ENCODE measurements at places on chromosomes 7 and 10.

DNA sequence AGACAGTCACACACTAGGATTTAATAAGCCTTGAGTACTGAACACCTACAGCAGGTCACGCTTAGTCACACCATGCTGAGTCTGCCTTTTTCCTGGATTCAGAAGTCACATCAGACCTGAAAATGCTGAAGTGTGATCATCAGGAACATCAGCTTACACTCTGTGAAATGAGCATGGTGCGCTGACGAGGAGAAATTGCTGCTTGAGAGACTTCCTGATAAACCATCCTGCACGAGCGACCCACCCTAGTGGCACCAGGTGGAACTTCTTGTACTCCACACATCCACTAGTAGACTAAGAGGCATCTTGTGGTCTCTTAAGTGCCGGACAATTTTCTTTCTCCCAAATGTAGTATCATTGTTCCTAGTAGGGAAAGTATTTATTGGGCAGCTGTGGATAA lies 51.8 kb upstream of the MRLN start:
- no peak for DNase-seq

DNA sequence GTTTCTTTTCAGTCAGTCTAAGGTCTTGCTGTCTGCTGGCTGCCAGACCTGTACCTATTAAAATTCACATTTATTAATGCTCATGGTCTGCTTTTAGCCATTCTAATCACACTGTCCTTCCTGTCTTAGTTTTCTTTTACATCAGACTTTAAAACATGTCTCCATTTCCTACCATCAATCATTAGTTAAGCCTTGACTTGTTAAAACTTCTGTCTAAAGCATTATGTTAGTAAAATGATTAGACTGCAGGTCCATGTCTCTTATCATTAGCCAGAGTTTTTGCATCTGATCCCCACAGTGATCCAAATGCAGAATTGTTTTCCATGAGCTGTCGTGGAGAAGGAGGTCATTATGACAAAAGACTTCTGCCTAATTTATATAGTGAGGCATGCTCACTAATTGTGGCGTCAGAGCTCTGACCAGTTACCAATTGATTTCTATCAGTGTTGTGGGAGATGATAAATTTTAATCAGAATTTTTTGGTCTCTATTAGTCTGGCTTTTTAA lies 226.5 kb downstream of the DKK1 start:
- no peak for DNase-seq

DNA sequence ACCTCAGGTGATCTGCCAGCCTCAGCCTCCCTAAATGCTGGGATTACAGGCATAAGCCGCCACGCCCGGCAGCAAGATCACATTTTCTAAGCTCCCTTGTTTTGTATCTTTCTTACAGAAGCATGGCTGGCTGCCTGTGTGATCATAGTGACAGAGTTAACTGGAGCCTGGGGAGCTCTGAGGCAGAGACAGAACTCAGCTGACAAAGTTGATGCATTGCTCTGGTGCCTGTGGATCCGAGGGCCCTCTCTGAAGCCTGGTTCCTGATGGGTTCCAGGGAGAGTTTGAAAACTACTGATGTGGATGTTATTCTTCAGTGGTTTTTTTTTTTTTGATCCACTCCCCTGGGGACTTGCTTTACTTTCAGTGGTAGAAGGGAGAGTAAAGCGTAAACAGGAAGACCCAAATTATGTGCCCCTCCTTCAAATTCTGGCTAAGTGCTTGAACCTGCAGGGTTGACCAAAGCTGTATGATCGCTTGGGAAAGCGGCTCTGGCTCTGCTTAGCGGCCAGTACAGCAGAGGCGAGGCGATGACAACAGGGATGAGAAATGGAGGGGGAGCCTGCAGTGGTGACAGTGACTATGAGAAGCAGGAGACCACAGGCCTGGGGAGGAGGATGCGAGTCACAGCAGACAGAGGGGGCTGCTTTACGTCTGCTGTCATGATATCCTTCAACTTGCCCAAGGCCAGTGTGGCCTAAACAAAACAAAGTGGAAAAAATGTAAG lies 6.8 kb upstream of the EFCAB10 start:
- DNase-seq = no peak

DNA sequence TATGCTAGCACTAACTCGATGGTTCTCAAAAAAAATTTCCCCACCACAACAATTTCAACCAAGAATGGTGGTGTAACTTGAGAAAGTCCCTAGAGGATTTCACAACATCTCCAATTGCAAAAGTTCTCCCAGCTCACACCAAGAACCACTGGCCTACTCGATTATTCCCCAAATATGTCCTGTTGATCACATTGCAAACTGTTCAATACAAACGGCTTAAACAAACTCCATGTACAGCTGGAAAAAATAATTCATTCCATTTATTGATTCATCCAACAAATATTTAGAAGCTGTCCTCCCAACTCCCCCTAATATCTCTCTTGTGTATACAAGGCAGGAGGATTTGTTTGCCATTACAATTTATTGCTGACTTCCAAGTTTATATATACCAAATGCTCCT lies 19.1 kb downstream of the TMEM176B start:
- no peak for DNase-seq

GRCh38 chr7:44279731-44280505 lies 45.5 kb downstream of the CAMK2B start:
- DNase-seq = no peak

DNA sequence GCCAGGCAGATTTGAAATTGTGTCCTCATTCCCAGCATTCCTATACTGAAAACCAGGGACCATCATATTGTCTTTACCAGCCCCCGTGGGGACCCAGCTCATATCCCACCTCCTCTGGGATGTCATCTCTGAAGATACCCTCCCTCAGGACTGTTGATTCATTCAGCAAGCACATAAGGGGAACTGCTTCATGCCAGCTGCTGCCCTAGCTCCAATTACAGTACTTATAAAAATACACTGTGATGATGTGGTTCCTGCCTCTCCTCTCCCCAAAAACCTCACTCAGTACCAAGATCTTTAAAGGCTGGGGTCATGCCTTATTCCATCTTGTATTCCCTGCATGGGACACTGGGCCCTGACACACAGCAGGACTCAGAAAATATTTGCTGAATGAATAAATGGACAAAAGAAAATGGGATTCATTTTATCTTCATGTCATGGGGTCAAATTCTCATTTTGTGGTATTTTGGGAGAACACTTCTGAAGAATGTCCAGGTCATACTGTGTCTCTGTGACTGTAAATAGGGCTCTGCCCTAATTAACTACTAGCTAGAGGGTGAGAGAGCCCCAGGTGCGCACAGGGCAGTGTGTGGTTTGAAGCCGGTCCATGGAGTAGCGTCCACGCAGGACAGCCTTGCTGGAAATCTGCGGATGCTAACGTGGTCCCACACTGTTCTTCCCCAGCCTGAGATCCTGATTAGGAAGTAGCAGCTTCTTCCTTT lies 29.0 kb upstream of the DAGLB start:
- no peak for DNase-seq

DNA sequence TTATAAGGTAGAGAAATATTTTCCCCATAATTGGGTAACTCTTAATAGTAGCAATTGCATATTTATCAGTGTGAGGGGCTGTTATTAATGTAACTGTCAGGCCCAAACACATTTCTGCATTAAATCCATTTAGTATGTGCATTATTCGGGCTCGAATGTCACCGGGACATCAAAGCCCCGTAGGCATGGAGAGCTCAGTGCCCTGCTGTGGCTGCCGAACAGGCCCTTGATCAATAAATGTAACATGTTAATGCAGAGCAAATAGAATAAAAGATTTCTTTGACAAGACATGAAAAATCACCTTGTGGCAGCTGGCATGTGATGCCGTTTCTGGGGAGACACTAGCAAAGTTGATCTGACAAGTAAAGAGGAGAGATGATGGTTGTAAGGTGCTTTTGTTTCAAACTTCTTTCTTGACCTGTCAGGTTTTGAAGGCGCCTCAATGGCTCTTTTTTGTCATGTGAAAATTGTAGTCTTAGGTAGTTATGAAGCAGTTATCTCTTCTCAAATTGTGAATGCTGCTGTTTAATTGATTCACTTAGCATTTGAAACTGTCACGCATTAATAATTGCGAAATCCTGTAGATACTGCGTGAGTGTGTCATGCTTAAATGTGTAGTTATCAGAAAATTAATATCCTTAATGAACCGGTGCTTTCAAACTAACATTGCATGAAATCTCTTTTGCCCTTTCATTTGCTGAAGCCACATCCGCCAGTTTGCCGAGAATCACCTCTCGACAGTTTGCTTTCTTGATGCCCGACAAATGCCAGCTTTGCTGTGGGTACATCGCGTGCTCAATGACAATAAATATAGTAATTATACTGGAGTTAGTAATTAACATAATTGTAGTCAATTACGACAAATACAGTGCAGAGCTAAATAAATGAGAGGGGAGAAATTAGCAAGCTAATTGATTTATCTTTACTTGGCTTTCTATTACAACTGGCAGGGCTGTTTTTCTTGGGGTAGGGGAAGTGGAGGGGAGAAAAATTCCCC lies 19.5 kb downstream of the LRMDA start:
- DNase-seq = no peak

DNA sequence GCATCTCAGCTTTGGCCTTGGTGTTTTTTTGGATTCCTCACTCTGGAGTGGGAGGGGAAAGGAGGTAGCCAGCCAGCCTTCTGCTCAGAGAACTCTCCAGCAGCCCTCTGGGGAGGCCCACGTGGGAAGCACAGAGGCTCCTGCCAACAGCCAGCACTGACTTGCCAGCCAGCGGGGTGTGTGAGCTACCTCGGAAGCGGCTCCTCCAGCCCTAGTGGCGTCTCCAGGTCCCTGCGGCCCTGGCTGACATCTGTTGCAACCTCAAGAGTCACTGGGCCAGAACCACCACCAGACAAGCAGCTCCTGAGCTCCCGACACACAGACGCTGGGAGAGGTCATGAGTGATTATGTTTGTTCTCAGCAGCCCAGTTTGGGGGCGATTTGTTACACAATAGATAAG lies 180.2 kb upstream of the FZD8 start:
- no peak for DNase-seq

- no peak for DNase-seq
Observed at GRCh38 chr10:99937630-99938029, 72.1 kb downstream of the DNMBP start.

DNA sequence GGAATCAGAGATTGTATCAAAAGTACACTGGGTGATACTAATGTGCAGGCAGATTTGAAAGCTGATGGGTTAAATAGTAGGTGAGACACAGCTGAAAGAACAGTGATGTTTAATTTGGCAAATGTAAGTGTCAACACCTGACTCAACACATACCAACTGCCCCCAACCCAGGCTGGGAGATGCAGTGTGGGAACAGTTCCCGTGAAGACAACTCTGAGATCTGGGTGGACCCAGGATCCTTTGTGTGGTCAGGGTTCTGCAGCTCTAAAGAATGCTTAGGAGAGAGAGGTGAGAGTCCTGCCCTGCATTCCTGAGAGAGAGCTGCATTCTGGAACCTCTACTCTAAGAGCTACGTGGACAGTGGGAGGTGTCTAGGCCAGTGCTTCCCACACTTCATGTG lies 479.7 kb downstream of the RPS24 start:
- DNase-seq = no peak

DNA sequence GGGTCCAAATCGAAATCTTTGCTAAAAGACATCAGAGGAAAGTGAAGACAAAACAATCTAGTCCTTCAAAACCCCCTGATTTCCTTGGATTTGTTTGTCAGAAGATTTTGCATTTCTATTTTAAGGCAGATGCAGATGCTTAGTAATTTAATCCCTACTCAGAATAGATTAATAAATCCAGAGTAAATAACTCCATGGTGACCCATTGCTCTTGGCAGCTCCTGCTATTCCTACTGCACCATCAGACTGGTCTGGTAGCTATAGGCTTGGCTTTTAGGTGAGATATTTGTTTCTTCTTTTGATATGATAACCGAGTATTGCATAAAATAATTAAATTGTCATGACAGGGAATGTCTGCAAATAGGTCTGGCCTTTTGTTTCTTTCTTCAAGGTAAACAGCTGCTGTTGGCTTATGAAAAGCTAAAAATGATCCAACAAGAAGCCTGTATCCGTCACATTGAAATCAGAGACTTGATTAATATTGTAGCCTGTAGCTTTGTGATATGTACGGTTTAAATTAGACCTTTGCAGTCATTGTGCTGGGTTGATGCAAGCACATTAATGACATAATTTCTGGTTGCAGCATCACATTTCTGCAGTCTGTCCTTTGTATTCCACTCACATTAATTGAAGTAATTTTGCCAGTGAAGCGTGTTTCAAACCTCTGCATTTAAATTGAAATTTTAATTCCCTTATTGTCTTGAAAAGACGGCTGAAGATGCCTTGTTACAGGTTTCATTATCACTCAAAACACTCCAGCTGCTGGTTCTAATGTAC lies 40.7 kb downstream of the EXOC4 start:
- DNase-seq = no peak
